Bronchial smooth muscle cell (primary cell): ENCODE measurements at places on chromosomes 2 and 18. TPM values are rescaled to one million over a fixed set of nuclear protein-coding genes. Genes with fewer than 3 reads are reported as not detected.

SCTR gene
- total RNA-seq: not detected in 2 replicates

C2orf81 gene
- 0.79 and 1.4 TPM in 2 replicates for total RNA-seq

ZNF396 gene
- total RNA-seq: 1.4 and 2.2 TPM in 2 replicates

POTEI gene
- under 0.01 TPM in 1 of 2 replicates, not detected in the other for total RNA-seq

PROC gene
- not detected in 2 replicates for total RNA-seq
